ENCODE measurements at places on chromosomes 6 and 20. TPM values are rescaled to one million over a fixed set of nuclear protein-coding genes. Genes with fewer than 3 reads are reported as not detected.

The PAX1 gene
- not detected for total RNA-seq

DNA sequence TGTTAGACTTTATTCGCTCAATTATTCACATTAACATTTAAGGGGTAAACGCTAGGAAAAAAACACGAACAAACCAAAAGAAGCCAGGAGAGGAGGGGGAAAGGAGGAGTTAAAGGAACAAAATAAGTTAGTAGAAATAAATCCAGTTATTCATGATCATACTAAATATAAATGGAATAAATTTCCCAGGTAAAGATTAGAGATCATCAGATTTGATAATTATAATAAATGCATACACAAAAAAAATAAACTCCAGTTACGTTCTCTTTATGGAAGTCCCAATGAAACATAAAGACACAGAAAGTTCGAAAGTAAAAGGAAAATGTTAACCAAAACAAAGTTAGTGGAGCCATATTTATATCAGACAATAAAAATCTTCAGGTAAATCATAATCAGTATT lies 568.7 kb upstream of the NOX3 start:
- no peak overlapping the region for H3K4me3 ChIP-seq
- DNase-seq = no peak
- H3K4me1 ChIP-seq = no peaks in the 10 kb centered on the region
- H3K27me3 ChIP-seq = no peaks in the 10 kb centered on the region
- no peak overlapping the region for H3K27ac ChIP-seq
- no peaks in the 10 kb centered on the region for H3K36me3 ChIP-seq

DNA sequence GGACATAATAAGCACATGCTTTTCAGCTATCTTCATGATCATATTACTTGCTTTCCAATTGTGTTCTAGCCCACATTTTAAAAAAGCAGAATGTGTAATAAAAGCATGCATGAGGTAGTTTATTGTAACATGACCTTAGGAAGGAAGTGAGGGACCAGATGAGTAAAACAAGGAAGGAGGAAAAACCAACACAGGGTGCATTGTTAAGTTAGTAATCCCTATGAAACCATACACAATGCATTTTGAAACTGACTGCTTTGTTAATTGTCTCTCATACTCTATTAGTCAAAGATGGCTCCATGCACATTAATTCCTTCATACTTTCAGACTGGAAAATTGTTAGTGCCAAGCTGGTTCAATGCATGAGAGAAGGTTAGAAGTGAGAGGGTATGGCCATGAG lies 37.7 kb upstream of the CENPW start:
- peaks cover 2% of the 10 kb centered on the region for H3K4me1 ChIP-seq
- DNase-seq = no peak
- H3K4me3 ChIP-seq = no peak overlapping the region
- H3K27me3 ChIP-seq = no peaks in the 10 kb centered on the region
- no peaks in the 10 kb centered on the region for H3K36me3 ChIP-seq

DNA sequence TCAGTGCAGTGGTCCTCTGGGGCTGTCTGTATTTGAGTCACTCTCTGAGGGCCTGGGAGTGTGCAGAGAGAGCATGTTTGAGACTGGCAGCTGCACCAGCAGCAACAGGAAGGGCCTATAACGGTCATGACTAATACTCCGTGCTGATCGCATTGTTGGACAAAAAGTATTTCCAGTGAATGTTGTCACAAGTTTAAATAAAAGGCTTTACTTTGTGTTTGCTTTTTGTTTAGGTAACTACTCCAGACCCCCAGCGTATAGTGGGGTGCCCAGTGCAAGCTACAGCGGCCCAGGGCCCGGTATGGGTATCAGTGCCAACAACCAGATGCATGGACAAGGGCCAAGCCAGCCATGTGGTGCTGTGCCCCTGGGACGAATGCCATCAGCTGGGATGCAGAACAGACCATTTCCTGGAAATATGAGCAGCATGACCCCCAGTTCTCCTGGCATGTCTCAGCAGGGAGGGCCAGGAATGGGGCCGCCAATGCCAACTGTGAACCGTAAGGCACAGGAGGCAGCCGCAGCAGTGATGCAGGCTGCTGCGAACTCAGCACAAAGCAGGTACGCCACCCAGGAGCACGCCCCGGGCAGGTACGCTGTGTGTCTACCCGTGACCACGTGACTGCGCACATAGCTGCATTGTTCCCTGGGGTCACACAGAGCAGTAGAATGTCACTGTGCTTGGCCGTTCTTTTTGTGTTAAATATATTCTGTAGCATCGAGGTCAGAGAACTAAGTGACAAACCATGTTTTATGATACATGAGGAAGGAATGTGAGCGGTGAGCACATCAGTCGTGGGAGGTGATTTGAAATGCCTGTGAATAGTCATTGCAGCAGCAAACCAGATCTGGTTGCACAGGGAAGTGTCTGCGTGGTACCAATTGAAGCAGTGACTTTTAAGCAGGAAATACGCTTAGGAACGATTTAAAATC lies 174.7 kb downstream of the TMEM242 start:
- no peak overlapping the region for H3K4me3 ChIP-seq
- H3K27ac ChIP-seq = no peak overlapping the region
- no peaks in the 10 kb centered on the region for H3K36me3 ChIP-seq
- H3K4me1 ChIP-seq = peaks cover 22% of the 10 kb centered on the region
- no peaks in the 10 kb centered on the region for H3K27me3 ChIP-seq

DNA sequence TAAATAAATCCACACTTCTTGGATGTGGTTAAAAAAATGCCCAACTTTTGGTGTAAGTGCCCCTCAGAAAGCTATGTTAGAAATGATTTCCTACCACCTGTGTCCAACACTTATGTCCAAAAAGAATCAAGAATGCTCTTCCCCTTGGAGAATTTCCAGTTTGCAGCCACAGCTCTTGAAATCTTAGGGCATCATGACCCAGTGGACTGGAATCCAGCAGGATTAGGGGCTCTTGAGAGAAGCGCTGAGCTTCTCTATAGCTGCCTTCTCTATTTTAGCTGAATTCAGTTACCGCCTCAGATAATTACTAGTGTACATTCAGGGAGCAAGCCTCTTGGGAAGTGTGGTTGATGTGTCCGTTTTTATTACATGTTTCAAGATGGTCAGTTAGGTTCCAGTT lies 2.5 kb downstream of the PHACTR1 start:
- H3K36me3 ChIP-seq = no peaks in the 10 kb centered on the region
- no peak for DNase-seq
- no peak overlapping the region for H3K4me3 ChIP-seq
- no peaks in the 10 kb centered on the region for H3K27me3 ChIP-seq

DNA sequence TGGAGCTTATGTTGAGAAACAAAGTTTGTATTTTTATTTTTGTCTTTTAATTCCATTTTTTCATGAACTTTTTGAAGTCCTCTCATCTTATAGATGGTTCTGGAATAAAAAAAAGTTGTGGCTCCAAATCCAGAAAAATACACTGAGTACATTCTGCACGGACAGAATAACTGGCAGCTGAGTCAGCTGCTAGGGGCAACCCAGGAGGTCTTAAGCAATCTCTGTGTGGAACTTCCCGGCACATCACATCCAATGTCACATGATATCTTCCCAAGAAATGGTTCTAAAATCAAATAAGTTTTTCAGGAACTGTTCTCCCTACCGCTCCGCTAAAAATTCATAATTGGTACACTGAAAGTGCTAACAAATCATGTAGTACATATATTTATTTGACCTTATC lies 29.8 kb downstream of the SLC13A3 start:
- H3K36me3 ChIP-seq = no peaks in the 10 kb centered on the region
- no peak for DNase-seq
- no peak overlapping the region for H3K4me3 ChIP-seq
- peaks cover 34% of the 10 kb centered on the region for H3K4me1 ChIP-seq
- H3K27me3 ChIP-seq = peaks cover 99% of the 10 kb centered on the region

- H3K4me3 ChIP-seq = no peak overlapping the region
- no peak for DNase-seq
- no peaks in the 10 kb centered on the region for H3K27me3 ChIP-seq
- no peaks in the 10 kb centered on the region for H3K36me3 ChIP-seq
- H3K4me1 ChIP-seq = peaks cover 10% of the 10 kb centered on the region
Measured at GRCh38 chr6:111992851-111993250, 61.1 kb upstream of the CCN6 start.

- no peaks in the 10 kb centered on the region for H3K4me1 ChIP-seq
- no peak for DNase-seq
- H3K27ac ChIP-seq = no peak overlapping the region
Measured at GRCh38 chr6:108350528-108350927, 55.7 kb downstream of the AFG1L start.

DNA sequence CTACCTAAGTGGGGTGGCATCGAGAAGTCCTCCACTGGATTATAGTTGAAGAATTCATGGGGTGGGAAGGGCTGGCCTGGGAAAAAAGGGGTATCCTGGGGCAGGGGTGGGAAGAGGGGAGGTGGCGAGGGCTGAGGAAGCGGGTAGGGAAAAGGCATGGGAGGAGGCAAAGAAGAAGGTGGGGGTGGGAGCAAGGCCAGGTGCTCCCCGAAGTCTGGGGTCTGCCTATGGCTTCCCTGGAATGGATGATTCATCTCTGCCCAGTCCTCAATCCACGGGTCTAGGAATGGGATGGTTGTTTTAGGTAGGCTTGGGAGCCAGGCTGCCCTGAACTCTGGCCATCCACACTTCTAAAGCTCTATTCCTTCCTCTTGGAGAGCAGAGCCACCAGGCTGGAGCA lies 4.4 kb downstream of the PCED1A start:
- H3K36me3 ChIP-seq = no peaks in the 10 kb centered on the region
- no peak for DNase-seq
- no peaks in the 10 kb centered on the region for H3K4me1 ChIP-seq
- no peak overlapping the region for H3K4me3 ChIP-seq
- H3K27me3 ChIP-seq = no peaks in the 10 kb centered on the region

DNA sequence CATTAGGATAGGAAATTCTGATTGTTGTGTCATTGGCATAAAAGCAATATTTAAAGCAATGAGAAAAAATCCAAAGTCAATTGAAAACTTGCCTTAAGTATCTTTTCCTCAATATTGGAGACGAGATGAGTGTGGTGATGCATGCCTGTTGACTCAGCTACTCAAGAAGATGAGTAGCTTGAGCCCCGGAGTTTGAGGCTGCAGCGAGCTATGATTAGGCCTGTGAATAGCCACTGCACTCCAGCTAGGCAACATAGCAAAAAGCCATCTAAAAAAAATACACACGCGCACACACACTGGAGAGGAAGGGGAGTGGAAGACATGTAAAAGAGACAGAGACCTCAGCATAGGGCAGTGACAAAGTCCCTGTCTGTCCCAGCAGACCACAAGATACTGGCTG lies 9.7 kb upstream of the MARCKS start:
- no peaks in the 10 kb centered on the region for H3K36me3 ChIP-seq
- H3K27ac ChIP-seq = no peak overlapping the region
- H3K4me3 ChIP-seq = no peak overlapping the region
- H3K27me3 ChIP-seq = no peaks in the 10 kb centered on the region
- DNase-seq = no peak
- H3K4me1 ChIP-seq = no peaks in the 10 kb centered on the region

- no peak overlapping the region for H3K4me3 ChIP-seq
- peaks cover 5% of the 10 kb centered on the region for H3K4me1 ChIP-seq
- H3K36me3 ChIP-seq = no peaks in the 10 kb centered on the region
- no peak overlapping the region for H3K27ac ChIP-seq
Measured at GRCh38 chr6:129342243-129342642, 367.7 kb downstream of the ARHGAP18 start.

The CALHM4 gene
- not detected for total RNA-seq

- no peak overlapping the region for H3K27ac ChIP-seq
- H3K4me1 ChIP-seq = no peaks in the 10 kb centered on the region
- H3K36me3 ChIP-seq = no peaks in the 10 kb centered on the region
- H3K27me3 ChIP-seq = no peaks in the 10 kb centered on the region
Measured at GRCh38 chr20:51176876-51177275, 154.0 kb upstream of the KCNG1 start.

- H3K4me1 ChIP-seq = peaks cover 48% of the 10 kb centered on the region
- H3K27ac ChIP-seq = peak overlapping the region; percentile 15
- H3K27me3 ChIP-seq = no peaks in the 10 kb centered on the region
- peaks cover 19% of the 10 kb centered on the region for H3K36me3 ChIP-seq
- DNase-seq = peak; percentile 30
- peak overlapping the region; percentile 84 for H3K4me3 ChIP-seq
Measured at GRCh38 chr20:49286689-49287551, 9.1 kb upstream of the ZNFX1 start.

GRCh38 chr6:74504941-74505340 lies 700.9 kb downstream of the COL12A1 start:
- no peaks in the 10 kb centered on the region for H3K4me1 ChIP-seq
- H3K4me3 ChIP-seq = no peak overlapping the region
- no peaks in the 10 kb centered on the region for H3K27me3 ChIP-seq
- no peak overlapping the region for H3K27ac ChIP-seq
- DNase-seq = no peak

The DUSP15 gene
- total RNA-seq = 0.45 TPM

DNA sequence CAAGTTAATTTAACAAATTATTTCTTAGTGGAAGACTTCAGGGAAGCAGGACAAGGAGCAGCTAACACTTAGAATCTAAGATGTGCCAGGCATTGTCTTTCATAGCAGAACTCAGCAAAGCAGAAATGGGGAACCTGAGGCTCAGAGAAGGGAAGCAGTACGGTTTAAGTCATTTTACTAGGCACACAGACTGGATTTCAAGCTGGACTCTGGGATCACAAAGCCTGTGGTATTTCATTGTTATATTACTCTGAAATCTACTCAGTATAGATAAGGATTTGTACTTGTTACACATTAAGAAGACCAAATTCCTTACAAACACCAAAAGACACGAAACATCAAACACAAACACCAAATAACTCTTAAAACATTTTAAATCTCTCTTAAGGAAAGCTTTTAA lies 199.6 kb downstream of the ISM1 start:
- no peak for DNase-seq
- peaks cover 12% of the 10 kb centered on the region for H3K4me1 ChIP-seq
- no peaks in the 10 kb centered on the region for H3K36me3 ChIP-seq
- no peaks in the 10 kb centered on the region for H3K27me3 ChIP-seq

The MOG gene
- total RNA-seq = not detected

GRCh38 chr6:21026576-21027273 lies 492.5 kb downstream of the CDKAL1 start:
- H3K27ac ChIP-seq = no peak overlapping the region
- H3K4me1 ChIP-seq = peaks cover 11% of the 10 kb centered on the region
- no peaks in the 10 kb centered on the region for H3K27me3 ChIP-seq
- no peak overlapping the region for H3K4me3 ChIP-seq
- no peak for DNase-seq

DNA sequence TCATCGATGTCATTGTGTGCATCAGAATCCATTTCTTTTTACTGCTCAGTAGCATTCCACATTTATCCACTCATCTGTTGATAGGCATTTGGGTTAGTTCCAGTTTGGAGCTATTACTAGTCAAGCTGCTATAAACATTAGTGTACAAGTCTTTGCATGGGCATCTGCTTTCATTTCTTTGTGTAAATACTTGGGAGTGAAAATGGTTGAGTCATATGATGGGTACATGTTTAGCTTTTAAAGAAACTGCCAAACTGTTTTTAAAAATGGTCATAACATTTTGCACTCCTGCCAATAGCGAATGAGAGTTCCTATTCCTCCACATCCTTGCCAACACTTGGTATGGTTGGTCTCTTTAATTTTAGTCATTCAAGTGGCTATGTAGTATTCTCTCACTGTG lies 21.2 kb upstream of the SLC22A2 start:
- no peak overlapping the region for H3K4me3 ChIP-seq
- DNase-seq = no peak
- no peak overlapping the region for H3K27ac ChIP-seq
- no peaks in the 10 kb centered on the region for H3K36me3 ChIP-seq

GRCh38 chr6:46453741-46454316 lies 37.4 kb downstream of the RCAN2 start:
- no peak overlapping the region for H3K4me3 ChIP-seq
- no peak for DNase-seq
- H3K4me1 ChIP-seq = peaks cover 4% of the 10 kb centered on the region
- no peaks in the 10 kb centered on the region for H3K27me3 ChIP-seq
- H3K36me3 ChIP-seq = no peaks in the 10 kb centered on the region

Measured in neural progenitor cell (in vitro differentiated cells).